NCI-H510A treated with DMSO at 0.1 percent for 48 hours (cell line): ENCODE measurements at places on chromosomes 4 and X.

DNA sequence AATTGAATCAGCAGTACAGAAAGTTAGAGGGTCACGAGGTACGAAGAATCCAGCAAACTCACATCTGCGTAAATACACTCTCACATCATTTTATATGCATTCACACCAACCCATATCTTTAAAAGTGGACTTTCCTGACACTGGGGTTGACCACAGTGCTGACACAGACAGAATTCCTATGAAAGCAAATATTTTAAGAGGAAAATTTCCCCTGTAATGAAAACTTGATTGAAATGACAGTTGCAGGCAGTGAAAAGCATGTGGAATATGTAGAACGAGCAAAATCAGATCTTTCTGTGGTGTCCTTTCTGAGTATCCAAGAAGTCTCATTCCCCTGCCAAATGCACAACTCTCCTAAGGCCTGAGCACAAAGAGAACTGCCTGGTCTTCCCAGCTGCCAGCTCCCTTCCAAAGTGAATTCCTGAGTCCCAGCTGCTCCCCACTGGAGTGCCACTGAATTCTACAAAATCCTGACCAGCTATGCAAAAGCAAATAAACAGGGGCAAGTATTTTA lies 50.5 kb upstream of the FAM9C start:
- no peak for DNase-seq

GRCh38 chrX:25206778-25207177 lies 191.0 kb upstream of the ARX start:
- no peak for DNase-seq

GRCh38 chr4:154010371-154010770 lies 221.5 kb upstream of the SFRP2 start:
- no peak for DNase-seq

- DNase-seq: no peak
Observed at GRCh38 chr4:128358913-128359279, 71.3 kb upstream of the PGRMC2 start.

DNA sequence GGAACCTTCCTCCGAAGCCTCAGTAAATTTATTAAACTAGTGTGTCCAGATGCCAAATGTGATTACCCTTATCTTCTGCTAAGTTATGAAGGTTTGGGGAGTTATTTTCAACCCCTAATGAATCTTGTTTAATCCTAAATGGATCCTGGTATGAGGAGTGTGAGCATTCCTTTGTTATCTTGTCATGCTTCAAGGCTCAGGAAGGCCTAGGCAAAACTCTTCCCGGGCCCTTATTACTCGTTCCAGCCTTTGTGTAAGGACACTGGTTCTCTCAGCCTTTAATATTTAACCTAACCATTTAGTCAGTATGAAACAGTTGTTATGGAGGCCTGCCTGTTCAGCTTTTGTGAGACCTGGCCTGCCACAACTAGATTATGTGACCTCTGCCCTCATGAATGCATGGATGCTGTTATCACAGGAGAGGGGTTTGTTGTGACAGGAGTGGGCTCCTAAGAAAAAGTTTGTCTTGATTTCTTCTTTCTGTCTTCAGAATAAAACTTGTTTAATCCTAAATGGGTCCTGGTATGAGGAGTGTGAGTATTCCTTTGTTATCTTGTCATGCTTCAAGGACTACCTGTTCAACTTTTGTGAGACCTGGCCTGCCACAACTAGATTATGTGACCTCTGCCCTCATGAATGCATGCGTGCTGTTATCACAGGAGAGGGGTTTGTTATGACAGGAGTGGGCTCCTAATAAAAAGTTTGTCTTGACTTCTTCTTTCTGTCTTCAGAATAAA lies 181.7 kb downstream of the SLC39A8 start:
- no peak for DNase-seq

GRCh38 chr4:153522802-153523094 lies 56.6 kb downstream of the TMEM131L start:
- DNase-seq: no peak

- DNase-seq: peak; percentile 0
Observed at GRCh38 chr4:16443504-16444088, 217.3 kb upstream of the TAPT1 start.

DNA sequence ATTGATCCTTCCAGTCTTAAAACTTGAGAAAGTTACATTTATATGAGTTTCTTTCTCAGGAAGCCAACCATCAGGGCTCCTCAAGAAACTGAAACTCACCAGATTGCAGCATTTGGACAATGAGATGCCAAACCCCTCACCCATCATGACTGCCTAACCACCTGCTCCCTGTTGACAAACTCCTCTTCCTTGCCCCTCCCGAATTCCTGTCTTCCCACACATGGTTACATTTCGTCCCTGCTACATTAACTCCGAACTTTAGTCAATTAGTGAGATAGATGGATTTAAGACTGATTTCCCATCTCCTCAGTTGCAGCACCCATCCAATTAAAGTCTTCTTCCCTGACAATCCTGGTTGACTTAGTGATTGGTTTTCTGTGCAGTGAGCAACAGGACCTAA lies 118.7 kb downstream of the ZNF330 start:
- DNase-seq: no peak

DNA sequence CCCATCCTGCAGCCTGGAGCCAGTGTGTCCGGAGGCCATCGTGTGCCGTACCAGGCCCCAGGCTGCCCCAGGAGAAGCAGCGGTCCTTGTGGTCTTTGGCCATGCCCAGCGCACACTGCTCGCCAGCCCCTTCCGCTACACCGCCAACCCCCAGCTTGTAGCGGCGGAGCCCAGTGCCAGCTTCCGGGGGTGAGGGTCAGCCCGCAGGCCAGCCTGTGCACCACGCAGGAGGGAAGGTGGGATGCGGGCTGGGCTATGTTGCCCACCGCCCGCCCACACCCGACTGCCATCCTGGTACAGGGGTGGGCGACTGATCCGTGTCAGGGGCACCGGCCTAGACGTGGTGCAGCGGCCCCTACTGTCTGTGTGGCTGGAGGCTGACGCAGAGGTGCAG lies 7.6 kb upstream of the SRPK3 start:
- DNase-seq: no peak

DNA sequence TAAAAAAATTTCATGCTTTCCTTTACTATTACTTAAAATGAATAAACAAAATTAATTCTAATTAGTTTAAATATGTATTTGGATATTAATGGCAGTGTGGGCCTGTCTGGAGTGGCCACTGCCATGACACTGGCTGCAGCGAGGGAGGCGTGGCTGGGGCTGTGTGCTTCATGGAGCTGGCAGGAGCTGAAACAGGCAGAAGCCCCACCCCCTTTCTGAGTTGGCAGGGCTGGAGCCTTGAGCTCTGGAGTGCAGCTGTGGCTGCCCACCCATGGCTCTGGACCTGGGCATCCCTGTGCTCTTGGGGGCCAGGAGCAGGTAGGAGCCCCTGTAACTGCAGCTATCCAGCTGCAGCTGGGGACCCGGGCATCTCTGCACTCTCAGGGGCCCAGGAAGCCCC lies 8.2 kb upstream of the HSD17B11 start:
- no peak for DNase-seq
